ENCODE measurements at places on chromosomes 11 and 22.

DNA sequence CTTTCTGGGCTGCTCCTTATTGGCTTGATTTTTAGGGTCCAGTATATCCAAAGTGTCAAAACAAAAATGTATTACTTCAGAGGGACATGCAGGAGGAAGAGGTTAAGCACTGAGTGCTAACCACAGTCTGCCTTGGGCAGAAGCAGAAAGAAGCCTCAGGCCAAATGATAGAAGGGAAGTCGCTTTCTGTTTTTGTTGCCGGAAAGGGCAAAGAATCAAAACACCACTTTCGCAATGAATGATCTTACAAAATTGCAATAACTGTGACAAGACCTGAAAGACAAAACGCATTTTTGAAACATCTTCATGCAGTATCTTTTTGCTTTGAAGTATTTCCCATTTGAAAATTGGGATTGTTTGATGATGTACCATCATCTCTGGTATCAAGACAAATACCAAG is 70.1 kb upstream of the PICALM start:
- DNase-seq, result no peak

DNA sequence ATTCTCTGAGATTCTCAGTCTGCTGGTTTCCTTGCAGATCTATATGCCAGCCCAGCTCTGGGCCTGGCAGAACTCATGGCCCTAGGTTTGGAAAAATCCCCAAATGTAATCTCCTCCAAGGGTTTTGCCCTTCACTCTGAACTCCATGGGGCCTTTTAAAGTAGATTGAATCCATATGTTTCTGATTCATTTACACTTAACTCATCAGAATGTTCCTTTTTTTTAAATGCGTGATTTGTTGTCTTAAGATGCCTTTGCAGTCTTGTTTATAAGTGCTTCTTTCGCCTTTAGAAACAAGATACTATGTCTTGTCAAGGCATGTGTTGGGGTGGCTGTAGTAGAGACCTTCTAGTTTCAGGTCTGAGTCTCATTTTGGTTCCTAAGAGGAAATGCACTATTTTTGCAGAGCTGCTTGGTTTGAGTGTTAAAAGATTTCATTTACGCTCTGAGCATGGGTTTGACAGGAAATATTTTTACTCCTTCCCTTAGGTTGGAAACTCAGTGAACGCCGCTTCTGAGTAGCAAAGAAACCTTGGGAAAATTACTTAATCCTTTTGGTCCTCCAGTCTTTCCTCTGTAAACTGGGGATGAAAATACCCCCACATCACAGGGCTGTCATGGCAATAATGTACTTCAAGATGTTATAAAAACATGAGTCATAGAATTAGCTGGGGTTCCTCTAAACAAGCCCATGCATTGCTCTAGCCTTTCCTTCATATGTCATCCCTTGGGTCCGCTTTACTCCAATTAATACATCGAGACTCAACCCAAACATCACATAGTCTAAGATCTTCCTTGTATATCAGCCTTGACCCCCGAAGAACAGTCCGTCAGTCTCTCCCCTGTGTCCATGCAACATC is 83.5 kb downstream of the SNX19 start:
- no peak for DNase-seq

DNA sequence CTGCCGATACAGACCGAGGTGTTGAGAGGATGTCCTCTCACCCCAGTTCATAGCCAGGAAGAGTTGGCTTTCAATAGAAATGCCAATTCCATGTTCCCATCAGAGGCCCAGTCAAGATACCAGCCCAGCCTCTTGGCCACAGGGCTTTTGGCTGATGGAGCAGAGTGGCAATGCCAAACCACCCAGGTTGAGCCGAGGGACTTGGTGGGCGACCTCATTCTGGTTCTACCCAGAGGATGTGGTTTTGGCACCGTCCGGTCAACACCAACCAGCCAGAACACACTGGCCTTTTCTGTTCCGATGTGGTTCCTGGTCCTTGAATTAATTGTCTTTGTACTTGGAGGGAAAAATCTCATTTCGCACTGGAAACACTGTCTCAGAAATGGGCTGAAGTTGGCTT is 60.5 kb downstream of the COMMD9 start:
- no peak for DNase-seq

DNA sequence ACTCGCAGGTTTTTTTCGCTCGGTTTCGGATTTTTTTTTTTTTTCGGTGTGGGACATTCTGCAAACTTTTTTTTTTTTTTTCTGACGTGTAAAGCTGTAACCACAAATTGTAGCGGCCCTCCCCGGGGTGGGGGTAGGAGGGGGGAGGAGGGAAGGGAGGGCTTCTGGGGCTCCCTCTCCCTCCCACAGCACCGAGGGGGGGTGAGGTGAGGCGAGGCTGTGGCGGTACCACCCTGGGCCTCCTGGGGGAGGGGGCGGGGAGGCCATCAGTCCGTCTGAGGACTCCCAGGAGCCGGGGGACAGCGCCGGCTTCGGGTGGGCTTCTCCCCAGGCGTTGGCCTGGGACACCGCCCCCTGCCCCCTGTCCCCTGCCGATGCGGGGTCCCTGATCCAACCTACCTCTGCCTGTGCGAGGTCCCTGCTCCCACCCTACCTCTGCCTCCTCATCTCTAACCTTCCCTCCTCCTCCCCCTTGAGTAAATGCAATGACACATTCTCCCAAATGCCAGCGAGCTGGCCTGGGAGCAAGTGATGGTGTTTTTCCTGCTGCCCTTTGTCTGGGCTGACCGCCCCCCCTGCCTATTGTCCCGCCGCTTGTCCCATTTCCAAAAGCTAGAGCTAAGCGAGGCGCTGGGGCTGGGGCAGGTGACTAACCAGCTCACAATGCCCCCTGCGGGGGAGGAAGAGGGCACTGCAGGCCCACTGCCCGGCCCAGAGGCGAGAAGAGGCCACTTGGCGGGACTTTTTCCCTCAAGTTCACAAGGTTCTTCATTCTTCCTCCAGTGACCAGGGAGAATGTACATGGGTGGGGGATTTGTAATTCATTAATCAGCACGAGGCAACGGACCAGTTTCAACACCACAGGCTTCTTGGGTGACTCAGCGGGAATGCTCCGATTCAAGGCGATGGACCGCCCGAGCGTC is 511 bp upstream of the CLCF1 start:
- DNase-seq, result no peak

GRCh38 chr11:115081972-115082371 is 403.6 kb downstream of the NXPE2 start:
- DNase-seq, result no peak

- DNase-seq, result no peak
These were observed 11.4 kb downstream of the IGSF9B start for GRCh38 chr11:133945087-133945974.

DNA sequence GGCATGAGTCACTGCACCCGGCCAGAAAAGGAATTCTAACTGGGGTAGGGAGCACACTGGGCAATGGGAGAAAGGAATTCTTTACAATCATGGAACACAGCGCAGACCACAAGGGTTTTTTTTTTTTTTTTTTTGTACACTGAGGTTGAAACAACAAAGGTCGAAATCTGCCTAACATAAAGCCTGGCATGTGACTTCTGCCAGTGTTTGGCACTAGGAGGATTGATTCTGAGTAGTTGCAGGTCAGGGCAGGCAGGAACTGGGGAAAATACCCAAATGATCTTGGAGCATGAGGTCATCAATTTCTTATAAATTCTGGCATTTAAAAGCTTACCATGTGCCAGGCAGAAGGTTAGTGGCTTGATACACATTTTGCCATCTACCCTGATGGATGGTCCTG is 202.0 kb upstream of the SNX19 start:
- DNase-seq, result no peak

GRCh38 chr22:20965888-20966855 is 883 bp upstream of the AIFM3 start:
- no peak for DNase-seq

- DNase-seq, result no peak
These were observed 82.8 kb downstream of the IGLL1 start for GRCh38 chr22:23497016-23497885.

DNA sequence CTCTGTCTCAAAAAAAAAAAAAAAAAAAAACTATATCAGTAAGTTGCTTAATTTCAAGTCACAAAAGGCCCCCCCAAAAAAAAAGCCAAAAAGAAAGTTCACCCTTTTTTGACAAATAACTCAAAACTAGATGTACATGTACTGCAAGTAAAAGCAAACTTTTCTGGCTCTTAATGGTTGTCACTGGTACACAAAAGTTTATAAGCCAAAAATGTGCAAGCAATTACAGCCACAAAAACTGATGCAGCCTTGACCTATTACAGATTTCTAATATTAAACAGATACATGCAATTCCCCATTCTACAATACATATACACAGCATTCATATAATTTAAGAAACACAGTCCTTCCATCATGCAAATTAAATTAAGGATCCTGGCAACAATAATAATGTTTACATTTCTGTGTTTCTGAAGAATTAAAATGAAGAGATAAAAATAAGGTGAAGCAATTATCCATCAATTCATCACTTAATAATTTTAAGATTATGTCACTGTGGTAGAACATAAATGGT is 18.6 kb downstream of the PICALM start:
- DNase-seq, result no peak

GRCh38 chr11:58576887-58577471 is 1.3 kb upstream of the LPXN start:
- DNase-seq, result peak; percentile 22

DNA sequence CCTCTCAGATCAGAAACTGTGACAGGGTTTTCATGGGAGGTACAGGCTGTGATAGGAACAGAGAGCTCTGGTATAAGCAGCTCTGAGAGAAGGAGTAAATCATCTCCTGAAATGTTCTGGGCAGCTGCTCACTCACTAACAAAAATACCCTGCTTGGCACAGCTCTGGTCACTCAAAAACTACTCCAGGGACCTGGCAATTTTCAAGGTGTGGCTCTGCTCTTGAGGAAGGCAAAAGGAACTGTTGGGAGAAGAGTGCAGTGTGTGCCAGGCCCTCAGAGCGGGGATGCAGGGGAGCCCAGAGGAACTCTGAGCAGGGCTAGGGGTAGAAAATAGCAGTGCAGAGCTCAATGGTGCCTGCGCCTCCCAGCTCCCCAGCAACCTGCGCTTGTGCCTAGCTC is 180.5 kb upstream of the ZBED5 start:
- DNase-seq, result no peak

- no peak for DNase-seq
These were observed 19.3 kb upstream of the RASL10A start for GRCh38 chr22:29334696-29335344.

- no peak for DNase-seq
These were observed 13.5 kb downstream of the RHBDD3 start for GRCh38 chr22:29254286-29254660.

Measured in renal cortex interstitium (tissue), 15 donors.